ENCODE measurements at places on chromosomes 13 and 19. TPM values are rescaled to one million over a fixed set of nuclear protein-coding genes. Genes with fewer than 3 reads are reported as not detected.
A peak's percentile ranks its signal among the peaks of the same experiment; 100 is the strongest.

DNA sequence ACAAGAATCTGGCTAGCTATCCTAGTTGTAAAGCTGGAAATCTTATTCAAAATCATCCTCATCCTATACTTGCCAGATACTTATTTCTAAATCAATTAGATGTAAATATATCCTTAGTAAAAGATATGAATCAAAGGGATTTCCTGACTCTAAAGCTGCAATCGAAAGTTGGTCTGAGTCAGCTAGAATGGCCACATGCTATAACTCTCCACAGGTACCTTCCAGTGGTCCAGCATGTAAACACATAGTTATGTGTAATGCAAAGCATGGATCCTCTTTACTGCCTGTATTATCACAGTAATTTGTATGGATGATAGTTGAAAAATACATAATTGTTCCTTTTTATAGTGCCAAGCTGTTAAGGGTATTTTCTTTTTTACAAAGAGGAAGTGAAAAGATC is 27.4 kb downstream of the SLITRK6 start:
- no peak for DNase-seq

DNA sequence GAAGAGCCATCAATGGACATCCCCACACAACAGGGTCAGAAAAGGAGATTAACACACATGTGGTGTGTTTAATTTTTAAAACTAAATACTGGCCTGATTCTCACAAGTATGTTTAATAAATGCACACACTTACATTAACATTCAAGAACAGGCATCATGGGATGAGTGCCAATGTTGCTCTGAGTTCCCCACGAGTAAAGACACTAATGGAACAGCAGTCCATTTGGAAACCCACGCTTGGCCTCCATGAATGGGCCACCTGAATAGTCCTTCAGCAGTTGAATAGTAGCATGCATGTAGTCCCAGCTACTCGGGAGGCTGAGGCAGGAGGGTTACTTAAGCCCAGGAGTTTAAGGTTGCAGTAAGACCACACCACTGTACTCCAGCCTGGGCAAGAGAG is 195.2 kb upstream of the IPO5 start:
- DNase-seq = no peak

The TJP3 gene
- total RNA-seq = 0.51 TPM

The ZSCAN4 gene
- total RNA-seq = not detected

GRCh38 chr19:55333870-55334269 is 5.8 kb upstream of the KMT5C start:
- DNase-seq = no peak

GRCh38 chr13:97234742-97235141 is 12.6 kb downstream of the MBNL2 start:
- DNase-seq = no peak

GRCh38 chr19:23403581-23404324 is 8.5 kb upstream of the ZNF91 start:
- no peak for DNase-seq

The RFPL4A gene
- total RNA-seq = 0.14 TPM

GRCh38 chr13:40120288-40120687 is 464.8 kb downstream of the COG6 start:
- DNase-seq = no peak

GRCh38 chr19:30323904-30324303 is 48.3 kb upstream of the ZNF536 start:
- no peak for DNase-seq

DNA sequence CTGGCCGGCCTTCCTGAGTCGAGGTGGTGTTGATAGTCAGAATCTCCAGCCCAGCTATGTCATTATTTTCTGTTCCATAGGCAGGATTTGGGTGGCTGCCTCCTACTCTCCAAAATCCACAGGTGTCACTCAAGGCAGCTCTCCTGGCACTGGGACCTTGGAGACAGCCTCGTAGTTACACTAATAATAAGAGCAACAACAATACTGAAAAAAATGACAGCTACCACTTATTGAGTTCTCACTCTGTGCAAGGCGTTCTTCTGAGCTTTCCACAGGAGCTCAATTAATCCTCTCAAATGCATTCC is 12.2 kb upstream of the KLK12 start:
- DNase-seq = peak; percentile 28

DNA sequence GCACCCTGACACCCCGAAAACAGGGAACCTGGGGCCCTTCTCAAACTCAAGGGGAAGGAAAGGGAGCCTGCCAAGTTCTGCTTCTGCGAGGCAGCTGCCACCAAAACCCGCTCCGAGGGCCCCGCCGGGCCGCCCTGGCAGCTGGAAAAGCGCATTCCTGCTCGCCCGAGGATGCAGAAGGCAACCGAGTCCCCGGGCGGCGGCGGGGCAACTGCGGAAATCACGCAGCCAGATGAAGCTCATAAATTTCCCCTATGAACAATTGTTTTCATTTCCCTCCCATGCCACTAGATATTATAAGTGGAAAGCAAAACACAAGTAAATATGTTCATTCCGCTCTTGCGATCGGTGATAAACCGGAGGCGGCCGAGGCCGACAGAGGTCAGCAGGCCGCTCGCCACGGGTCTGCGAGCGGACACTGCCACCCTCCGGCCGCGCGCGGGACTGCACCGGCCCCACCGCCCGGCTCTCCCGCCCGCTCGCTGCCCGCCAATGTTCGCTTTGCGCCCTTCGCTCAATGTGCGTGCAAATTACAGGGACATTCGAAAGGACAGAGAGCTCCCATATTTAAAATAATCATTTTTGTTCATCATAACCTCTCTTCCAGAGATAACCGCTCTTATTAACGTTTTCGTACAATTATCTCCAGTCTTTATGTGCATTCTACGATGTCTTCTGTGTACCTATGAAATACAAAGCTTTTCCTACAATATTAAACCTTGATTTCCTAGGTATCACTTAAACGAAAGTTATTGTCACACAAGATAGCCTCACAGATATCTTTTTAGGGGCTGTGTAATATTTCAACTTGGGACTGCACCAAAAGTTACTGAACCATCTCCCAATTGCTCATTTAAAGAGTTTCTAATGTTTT is 120.8 kb upstream of the ZNF507 start:
- peak; percentile 68 for DNase-seq

The ZNF865 gene
- 2.6 TPM for total RNA-seq

GRCh38 chr19:29079356-29080032 is 133.5 kb downstream of the UQCRFS1 start:
- DNase-seq = no peak

The BEST2 gene
- not detected for total RNA-seq

The PLVAP gene
- total RNA-seq = 15.2 TPM

The ERF gene
- total RNA-seq = 32.7 TPM

- no peak for DNase-seq
These were observed 561.3 kb downstream of the FGF9 start for GRCh38 chr13:22232186-22232585.

The ZNF320 gene
- 9.3 TPM for total RNA-seq

GRCh38 chr13:48551329-48551728 is 18.4 kb upstream of the RCBTB2 start:
- DNase-seq = no peak

The ZNF714 gene
- 13.6 TPM for total RNA-seq

DNA sequence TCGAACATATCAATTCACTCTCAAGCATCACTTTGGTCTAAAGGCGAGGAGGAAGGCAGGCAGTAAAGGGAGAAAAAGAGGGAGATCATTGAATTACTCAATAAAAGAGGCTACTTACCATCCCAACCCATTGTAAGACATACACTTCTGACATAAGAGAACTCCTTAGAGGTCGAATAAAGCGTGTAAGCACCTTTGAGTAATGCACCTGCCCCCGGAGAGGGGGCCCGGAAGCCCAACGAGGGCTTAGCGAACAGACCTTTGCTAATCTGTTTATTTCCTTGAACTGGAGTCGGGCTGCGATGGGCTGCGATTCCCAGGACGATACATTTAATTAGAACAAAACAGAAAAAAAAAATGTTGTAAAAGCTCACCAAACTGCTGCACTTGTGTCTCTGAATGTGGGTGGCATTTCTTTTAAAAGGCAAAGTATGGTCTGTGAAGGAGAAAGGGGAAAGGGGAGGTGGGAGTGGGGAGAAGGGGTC is 3.0 kb downstream of the ZC3H4 start:
- DNase-seq = peak; percentile 25

All from dermis blood vessel endothelial cell (primary cell).